ENCODE measurements at places on chromosomes 6 and 20. TPM values are rescaled to one million over a fixed set of nuclear protein-coding genes. Genes with fewer than 3 reads are reported as not detected.

GRCh38 chr6:115612796-115613479 lies 447.8 kb downstream of the FRK start:
- no peak for DNase-seq

- no peak for DNase-seq
Measured at GRCh38 chr20:51939259-51939585, 136.9 kb upstream of the SALL4 start.

The OPRM1 gene
- 15.9 TPM for total RNA-seq

The TMC2 gene
- 3.7 TPM for total RNA-seq
